Caco-2 (cell line): ENCODE measurements at places on chromosomes 7 and 10. TPM values are rescaled to one million over a fixed set of nuclear protein-coding genes. Genes with fewer than 3 reads are reported as not detected.

The VWDE gene
- total RNA-seq, result 0.46 and 0.70 TPM in 2 replicates

The PAX4 gene
- total RNA-seq, result not detected in 2 replicates

The ADCYAP1R1 gene
- not detected in 2 replicates for total RNA-seq

- DNase-seq, result no peak
Measured at GRCh38 chr10:65194555-65194954, 1673.4 kb downstream of the REEP3 start.

DNA sequence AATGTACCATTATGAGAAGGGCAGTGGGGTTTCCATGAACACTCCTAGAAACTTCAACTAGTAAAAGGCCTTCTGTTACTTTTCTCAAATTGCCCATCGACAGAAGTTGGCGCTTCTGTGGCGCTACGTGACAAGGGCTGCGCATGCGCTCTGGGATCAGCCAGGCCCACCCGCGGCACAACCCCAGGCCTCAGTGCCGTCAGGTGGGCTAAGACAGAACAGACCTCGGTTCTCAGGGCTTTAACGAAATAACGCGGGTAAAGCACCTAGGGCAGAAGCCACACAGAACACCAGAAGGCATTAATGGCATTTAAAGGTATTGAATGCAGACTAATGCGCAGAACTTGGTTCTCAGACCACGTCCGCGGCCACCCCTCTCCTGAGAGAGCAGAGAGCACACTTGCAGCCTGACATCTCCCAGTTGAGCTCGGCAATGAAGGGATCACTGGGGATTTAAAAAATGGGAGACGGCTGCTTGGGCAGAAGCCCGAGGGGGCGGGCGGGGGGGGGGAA lies 67.6 kb upstream of the CTNNA3 start:
- DNase-seq, result peak; percentile 86

DNA sequence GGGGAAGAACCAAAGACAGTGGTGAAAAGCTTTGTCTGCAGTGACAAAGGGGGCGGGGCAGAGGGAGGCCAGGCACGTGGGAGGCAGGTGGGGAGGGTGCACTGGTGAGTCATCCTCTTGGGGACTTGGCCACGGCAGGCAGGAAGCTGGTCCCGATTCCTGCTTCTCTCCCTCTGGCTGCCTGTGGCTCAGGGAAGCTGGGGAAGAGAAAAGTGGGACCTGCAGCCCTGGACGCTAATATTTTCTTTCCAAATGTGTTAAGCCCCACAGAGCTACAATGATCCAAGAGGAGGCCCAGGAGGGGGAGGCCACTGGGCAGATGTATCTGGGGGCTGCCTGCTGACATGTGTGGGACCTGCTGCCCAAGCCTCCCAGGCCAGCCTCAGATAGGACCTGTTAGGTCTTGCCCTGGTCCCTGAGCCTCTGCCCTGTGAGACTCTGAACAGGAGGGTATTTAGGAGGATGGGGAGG lies 231.8 kb downstream of the KCNMA1 start:
- DNase-seq, result peak; percentile 90

The LRRC17 gene
- total RNA-seq, result 0.39 TPM in 1 of 2 replicates, not detected in the other

- DNase-seq, result no peak
Measured at GRCh38 chr7:133549633-133550032, 296.8 kb downstream of the EXOC4 start.

GRCh38 chr7:30744075-30744417 lies 7.9 kb upstream of the INMT start:
- DNase-seq, result no peak

DNA sequence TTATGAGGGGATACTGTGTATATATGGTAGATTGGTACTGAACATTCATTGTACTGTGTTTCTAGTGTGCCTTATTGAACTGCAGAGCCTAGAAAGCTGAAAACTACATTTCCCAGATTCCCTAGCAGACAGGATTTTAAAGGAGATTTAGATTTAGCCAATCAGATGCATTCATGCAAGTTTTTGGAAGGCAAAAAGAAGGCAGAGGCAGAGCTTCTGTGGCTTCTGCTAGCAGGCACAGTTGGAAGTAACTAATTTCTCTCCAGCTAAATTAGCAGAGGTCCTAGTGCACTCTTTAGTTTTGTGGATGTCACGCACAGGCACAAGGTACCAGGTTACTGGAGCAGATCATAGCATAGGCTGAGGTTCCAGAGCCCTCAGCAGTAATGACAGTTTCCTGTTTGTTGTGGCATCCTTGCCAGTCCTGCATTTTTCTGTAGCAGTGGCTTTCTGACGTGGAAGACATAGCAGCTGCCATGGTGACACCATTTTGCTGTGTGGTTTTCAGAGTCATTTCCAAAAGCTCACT lies 83.7 kb upstream of the CCDC71L start:
- no peak for DNase-seq

The C10orf62 gene
- total RNA-seq, result not detected in 2 replicates

GRCh38 chr10:31701546-31701945 lies 227.1 kb downstream of the ARHGAP12 start:
- no peak for DNase-seq

- no peak for DNase-seq
Measured at GRCh38 chr7:47799524-47799923, 148.7 kb downstream of the PKD1L1 start.

The AEBP1 gene
- total RNA-seq, result 0.54 TPM in 1 of 2 replicates, not detected in the other

- no peak for DNase-seq
Measured at GRCh38 chr10:128664729-128665128, 538.5 kb upstream of the MKI67 start.

DNA sequence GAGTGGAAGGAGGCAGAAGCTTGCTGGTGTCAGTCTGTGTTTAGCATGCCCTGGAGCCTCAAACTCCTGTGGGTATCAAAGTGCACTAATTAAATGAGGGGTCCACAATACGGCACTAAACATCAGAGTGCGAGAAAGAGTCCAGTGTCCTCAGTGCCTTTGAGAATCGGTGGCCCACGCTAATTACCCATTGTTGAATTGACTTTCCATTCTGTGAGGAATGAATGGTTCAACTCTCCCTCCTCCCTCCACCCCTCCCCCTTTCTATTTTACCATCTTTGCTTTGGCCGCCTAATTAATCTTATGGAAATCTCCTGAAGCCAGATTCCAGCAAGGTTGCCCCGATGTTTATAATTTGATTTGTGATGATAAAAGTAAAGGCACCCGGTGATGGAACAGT lies 217.8 kb downstream of the TFEC start:
- DNase-seq, result no peak

DNA sequence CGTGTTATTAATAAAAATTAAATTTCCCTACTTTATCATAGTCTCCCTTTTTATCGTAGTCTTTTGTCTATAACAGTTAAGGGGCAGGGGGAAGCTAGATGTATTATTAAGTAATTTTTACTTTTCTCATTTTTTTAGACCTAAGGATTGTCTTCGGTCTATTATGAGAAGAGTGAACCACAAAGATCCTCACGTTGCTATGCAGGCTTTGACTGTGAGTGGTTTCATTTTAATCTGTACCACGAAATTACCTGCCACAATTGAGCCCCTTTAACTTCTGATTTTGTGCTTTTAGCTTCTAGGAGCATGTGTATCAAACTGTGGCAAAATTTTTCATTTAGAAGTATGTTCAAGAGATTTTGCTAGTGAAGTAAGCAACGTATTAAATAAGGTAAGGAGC lies 40.6 kb downstream of the STAM start:
- DNase-seq, result no peak

DNA sequence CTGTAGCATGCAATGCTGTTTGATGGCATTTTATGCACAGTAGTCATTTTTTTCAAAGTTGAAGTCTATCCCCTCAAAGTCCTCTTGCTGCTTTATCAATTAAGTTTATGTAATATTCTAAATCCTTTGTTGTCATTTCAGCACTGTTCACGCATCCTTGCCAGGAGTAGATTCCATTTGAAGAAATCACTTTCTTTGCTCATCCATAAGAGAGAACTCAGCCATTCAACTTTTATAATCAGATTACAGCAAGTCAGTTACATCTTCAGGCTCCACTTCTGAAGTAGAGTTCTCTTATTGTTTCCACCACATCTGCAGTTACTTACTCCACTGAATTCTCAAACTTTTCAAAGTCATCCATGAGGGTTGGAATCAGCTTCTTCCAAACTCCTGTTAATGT lies 32.3 kb downstream of the SDHAF3 start:
- DNase-seq, result no peak

- no peak for DNase-seq
Measured at GRCh38 chr7:113085781-113086390, 741 bp downstream of the GPR85 start.

DNA sequence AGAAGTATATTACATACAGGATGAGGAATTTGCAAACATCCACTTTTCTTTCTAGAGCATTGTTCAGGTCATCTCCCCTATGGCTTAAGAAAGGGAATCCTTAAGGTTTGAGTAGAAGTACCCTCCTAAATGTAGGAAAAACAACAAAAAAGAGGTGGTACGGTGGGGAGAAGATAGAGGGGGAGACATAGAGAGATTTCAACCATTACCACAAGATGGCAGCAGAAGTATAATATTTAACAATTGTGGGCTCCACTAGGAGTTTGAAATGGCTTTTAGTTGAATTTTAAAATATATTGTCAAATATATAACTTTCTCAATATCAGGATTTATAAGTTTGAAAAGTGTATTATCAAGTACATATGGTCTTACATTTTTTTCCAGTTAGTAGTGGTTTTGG lies 72.7 kb upstream of the PRKG1 start:
- DNase-seq, result no peak

- DNase-seq, result no peak
Measured at GRCh38 chr7:119879835-119880234, 393.1 kb upstream of the KCND2 start.

- no peak for DNase-seq
Measured at GRCh38 chr10:62796896-62797295, 7.6 kb upstream of the ADO start.

DNA sequence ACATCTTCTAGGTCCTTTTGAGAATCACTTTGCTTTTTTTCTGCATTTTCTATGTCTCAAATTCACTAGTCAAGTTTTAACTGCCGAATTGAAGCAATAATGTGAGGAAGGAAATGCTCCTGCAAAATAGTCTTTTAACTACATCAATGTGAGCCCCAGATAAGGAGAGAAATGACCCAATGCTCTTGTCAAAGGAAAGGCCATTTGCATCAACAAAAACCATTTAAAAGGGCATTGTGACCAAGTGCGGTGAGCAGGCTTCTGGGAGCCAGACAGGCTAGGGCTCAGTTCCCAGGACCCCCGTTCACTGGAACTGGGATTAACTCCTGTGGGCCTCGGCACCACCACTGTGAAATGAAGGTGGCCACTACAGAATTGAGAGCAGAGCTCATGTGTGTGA lies 127.9 kb upstream of the EEPD1 start:
- no peak for DNase-seq

The ASB10 gene
- not detected in 2 replicates for total RNA-seq

DNA sequence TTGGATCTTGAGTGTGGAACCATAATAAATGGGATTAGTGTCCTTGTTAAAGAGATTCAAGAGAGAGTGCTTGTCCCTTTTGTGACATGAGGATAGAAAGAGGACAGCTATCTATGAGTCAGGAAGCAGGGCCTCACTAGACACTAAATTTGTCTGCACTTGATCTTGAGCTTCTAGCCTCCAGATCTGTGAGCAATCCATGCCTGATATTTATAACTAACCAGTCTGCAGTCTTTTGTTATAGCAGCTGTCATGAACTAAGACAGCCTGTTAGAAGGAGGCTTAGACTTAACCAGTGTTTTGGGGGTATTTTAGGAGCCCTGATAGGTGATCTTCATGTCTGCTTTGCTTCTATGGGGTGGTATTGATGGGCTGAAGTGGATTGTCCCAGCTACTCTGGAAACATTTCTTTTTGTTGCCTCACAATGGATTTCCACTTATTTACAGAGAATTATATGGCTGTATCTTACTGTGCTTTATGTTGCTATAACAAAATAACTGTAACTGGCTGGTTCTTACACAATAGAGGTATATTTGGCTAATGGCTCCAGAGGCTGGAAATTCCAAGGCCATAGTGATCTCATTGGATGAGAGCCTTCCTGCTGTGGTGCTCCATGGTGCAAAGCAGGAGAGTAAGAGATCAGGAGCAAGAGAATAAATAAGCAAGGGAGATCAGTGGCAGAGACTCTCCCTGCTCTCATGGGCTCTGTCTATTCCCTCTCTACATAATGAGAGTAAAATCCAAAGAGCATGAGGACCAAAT lies 23.4 kb upstream of the AKR1C3 start:
- DNase-seq, result no peak

- no peak for DNase-seq
Measured at GRCh38 chr7:110153222-110153621, 937.7 kb upstream of the LRRN3 start.

- peak; percentile 50 for DNase-seq
Measured at GRCh38 chr7:16431646-16432424, 10.5 kb upstream of the CRPPA start.

DNA sequence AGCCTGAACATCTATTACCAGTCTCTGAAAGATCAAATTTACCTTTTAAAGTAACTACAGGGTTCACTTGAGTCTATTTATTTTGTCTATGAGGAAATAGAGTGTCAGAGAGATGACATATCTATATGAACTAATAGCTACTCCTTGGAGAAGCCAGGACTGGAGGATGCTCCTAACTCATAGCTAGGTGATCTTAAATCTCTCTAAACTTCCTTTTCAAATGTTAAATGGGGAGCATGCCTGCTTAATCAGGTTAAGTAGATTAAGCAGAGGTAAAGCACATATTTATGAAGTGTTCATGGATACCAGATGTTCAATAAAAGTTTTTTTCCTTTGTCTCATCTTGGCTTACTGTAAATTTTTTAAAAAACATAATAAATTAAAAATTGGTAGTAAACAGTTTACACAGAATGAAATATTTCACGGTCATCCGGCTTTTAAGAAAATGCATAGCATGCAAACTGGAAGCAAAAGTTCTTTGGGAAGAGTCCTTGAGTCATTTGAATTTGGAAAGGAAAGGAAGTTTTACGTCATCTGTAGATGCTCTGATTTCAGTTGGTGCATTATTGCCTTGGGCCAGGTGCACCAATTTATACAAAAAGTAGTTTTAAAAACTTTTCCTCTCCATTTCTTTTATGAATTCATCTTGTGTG lies 155.1 kb downstream of the BICC1 start:
- no peak for DNase-seq

The CPA2 gene
- total RNA-seq, result 26.1 and 27.6 TPM in 2 replicates

DNA sequence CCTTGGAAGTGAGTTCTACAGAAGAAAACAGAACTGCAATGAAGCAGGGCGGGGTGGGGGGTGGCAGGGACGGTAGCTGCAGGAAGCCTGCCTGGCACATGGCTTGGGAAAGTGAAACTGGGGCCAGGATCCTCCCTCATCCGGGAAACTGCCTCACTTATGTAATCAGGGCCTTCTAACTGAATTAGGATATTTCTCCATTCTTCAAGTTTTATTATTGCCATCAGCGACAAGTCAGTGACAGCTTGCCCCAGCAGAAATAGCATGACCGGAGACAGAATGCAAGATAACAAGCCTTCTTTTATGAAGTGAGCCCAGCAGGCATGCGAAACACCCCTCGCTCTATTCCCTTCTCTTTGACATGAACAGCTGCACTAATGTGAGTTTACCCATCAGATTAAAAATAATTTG lies 77.5 kb upstream of the CACUL1 start:
- DNase-seq, result no peak

The FAM25C gene
- not detected in 2 replicates for total RNA-seq

- no peak for DNase-seq
Measured at GRCh38 chr7:112405286-112405685, 45.0 kb upstream of the IFRD1 start.

DNA sequence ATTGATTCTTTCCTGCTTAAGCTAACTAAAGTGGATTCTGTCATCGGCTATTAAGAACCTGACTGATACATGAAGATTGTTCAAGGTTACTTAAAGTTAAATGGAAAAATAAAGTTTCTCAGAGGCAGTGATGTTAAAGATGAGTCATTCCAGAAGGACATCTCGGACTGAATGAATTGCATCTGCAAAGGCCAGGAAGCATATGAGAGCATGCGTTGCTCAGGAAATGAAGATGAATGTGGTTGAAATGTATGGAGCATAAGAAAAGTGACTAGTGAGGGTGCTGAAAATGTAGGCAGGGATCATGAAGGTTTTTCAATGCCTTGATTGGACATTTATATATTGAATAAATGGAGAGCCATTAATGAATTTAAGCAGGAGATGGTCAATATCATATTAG lies 133.9 kb upstream of the GHITM start:
- DNase-seq, result no peak
